HepG2 (cell line): ENCODE measurements at places on chromosomes 11 and 22. TPM values are rescaled to one million over a fixed set of nuclear protein-coding genes. Genes with fewer than 3 reads are reported as not detected.

DNA sequence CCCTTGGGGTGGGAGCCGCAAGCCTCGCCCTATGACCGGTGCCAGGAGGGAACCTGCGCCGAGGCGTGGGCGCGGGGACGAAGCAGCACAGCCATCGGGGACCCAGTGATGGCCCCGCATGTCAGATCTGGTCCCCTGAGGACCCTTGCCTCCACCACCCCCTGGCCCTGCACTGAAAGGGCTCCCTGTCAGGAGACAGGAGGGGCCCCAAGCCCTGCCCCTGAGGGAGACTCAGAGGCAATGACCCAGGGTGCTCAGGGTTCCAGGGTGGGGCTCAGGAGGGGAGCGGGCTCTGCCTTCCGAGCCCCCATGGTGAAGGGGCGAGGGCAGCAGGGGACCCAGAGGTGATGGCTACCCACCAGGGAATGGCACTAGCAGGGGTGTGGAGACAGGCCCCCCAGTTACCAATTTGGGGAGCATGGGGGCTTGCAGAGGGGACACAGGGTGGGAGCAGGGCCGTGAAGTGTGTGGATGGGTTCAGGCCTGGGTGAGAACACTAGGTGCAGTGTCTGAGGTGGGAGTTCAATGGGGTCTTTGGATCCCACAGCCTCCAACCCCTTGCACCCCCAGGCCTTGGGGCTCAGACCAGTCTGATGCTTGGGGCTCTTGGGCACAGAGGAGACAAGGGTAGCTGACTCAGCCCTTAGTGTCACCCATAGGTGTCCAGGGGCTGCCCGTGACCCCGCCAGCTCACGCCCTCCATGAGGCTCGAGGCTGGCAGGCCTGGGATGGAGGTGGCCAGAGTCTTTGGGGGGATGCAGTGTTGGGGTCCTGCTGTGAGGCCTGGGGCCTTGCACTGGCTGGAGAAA, 499 bp downstream of the LRRC56 start:
- DNase-seq = no peak
- peaks cover 9% of the 10 kb centered on the region; the same call in 2 of the 3 replicates for H3K36me3 ChIP-seq
- peaks cover 5% of the 10 kb centered on the region for H3K27me3 ChIP-seq

DNA sequence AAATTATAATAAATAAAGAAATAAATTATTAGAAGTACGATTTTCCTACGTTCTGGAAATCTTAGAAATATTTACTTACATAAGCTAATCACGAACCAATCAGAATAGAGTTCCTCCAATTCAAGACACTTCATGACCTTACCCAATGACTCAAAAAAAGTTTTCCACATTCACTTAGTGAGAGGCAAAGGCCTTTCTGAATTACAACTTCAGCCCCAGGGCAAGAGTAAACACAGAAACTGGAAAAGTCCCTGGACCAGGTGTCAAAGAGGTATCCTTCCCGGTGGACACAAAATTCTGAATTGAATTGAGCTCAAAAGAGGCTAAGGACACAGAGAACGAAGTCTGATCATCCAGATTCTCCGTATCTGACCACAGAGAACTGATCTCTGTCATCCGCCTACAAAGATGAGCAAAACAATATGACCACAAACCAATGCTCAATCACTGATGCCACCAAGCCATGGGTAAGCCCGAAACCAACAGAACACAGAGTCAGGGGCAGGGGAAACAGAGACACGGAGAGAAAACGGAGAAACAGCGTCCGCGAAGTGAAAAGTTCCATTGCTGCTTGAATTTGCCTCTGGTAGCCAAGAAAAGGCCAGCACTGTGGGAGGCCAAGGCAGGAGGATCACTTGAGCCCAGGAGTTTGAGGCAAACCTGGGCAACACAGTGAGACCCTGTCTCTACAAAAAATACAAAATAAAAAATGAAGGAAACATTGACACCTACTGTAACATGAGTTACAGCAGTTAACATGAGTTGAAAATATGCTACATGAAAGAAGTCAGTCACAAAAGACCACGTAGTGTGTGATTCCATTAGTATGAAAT, 6.8 kb downstream of the BID start:
- DNase-seq = no peak
- no peaks in the 10 kb centered on the region for H3K27me3 ChIP-seq
- no peak overlapping the region for H3K4me3 ChIP-seq
- no peaks in the 10 kb centered on the region for H3K36me3 ChIP-seq
- peaks cover 52% of the 10 kb centered on the region for H3K4me1 ChIP-seq

DNA sequence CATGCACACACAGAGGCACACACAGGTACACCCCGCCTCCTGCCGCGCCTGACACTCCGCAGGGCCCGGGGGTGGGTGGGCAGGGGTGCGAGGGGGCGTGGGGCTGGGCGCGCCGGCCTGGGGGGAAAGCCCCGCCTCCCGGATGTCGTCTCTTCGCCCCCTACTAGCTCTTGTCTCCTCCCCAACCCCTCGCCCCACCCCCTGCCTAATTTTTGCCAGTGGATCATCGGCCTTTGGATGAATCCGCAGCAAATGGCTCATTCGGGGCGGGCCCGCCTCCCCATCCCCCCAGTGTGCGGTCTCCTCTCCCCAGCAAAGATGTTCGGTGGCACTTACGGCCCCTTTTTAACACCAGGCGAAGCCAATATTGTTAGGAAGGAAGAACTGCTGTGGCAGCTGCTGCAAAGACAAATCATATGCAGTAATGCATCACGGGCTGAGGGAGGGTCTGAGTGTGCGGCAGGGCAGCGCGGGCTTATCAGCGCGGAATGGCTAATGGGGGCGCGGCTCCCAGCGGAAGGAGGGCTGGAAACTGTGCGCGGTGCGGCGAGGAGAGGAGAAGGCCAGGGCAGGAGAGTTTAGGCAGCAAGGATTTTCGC, 13.4 kb upstream of the NECTIN1 start:
- H3K4me3 ChIP-seq = no peak overlapping the region; the same call in 1 of the 2 replicates
- DNase-seq = no peak
- peaks cover 17% of the 10 kb centered on the region for H3K4me1 ChIP-seq
- peaks cover 69% of the 10 kb centered on the region for H3K27me3 ChIP-seq
- no peaks in the 10 kb centered on the region for H3K36me3 ChIP-seq

The PKNOX2 gene
- total RNA-seq = not detected in 2 replicates

The GUCY1A2 gene
- 0.07 TPM in 1 of 2 replicates, not detected in the other for total RNA-seq
